ENCODE measurements at places on chromosomes 7 and 10.

DNA sequence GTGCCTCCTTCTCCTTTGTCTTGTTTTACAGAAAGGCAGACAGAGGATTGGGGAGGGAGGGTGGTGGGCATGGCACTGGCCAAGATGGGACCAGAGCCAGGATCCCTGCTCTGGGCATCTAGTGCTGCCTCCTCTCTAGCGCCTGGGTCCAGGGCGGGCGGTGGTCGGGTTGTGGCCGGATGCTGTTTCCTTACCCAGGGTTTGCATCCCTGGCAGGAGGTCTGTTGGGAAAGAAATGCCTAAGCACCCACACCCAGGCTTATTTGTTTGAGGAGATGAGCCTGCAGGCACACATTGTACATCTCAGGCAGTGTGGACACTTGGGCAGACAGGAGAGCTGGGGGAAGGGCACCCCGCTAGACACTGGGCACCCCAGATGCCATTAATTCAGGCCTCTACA is 102.3 kb upstream of the PCBD1 start:
- DNase-seq: no peak

DNA sequence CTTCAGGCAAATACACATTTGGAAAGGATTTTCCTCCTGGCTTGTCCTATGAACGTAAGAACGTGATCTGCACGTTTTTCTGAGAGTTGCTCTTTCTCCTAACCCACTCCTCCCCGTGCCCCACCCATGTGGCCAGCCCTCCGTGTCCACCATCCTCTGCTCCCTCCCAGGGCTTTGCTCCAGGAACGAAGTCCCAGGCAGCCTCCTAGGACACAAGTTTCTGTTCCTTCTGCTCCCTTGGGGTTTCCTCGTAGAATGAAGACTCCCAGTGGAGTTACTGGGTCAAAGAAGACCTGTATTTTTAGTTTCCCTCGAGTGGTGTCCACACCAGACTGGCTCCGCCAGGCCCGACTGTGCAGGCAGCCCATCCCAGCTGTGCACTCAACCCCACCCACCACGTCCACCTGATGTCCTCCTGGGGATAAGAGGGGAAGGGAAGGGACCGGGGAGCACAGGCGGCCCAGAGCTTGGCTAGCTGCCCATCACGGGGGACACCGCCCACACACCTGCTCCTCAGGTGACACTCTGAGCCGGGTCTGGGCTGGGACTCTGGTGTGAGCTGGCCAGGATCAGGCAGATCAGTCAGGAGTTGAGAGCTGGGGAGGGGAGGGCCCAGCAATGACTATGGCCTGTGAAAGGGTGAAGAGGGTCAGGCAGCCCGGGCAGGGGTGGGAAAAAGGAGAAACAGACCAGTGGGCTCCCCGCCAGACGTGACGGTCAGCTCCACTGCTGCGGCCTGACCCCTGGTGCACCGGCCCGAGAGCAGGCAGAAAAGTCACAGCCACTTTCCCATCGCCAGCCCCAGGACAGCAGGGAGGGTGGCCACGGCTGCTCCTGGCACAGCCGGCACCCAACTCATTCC is 54.3 kb upstream of the PPP2R2D start:
- DNase-seq: no peak

- DNase-seq: no peak
Measured at GRCh38 chr7:24751484-24751883, 5.8 kb downstream of the GSDME start.

DNA sequence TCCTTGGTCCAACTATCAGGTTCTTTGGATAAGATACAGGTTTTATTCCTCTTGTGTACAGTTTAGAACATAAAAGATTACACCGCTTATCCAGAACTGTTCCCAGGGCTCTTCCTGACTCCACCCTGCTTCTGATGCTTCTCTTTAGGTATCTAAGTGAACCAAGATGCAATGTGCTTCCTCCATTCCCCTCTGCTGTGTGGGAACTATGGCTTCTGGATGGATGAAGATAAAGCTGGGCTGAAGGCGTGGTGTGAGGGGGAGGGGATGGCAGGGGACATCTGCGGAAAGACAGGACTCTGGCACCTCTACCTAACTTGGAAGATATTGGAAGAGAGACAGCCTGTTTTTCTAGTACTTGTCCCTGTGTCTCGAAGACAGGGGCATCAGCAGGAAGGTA is 209.9 kb upstream of the TBX20 start:
- DNase-seq: no peak

- peak; percentile 51 for DNase-seq
Measured at GRCh38 chr7:104980841-104981671, 32.9 kb upstream of the KMT2E start.

DNA sequence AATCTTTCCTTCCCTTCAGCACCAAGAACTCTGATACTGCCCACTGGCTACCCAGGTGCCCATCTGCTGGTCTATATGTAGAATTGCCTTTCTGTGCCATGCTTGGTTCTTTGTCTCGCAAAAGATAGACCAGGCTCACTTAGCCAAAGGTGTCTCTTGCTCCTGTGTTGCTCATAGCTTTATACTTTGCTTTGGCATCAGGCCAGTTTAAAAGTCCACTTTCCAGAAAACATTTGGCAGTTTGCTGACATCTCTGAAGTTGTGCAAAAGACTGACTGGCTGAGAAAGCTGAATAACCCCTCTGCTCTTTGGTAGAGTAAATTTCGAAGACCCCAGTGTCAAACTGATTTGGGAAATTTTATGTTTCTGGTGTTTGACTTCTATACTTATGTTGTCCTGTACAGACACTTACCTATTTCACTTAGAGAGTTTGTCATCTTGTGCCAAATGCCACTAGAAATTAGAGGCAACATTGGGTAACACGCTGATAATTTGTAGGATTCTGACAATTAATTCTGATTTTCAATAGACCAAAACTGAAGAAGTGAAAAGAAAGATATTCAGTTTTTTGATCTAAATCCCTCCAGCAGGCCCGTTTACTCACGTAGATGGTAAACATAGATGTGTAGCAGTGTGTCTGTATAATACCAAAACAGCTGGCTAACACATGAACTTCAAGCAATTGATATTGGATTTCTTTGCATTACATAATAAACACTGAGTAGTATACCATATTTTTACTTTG is 91.1 kb downstream of the CPED1 start:
- peak; percentile 22 for DNase-seq

- DNase-seq: no peak
Measured at GRCh38 chr10:38146579-38147333, 52.6 kb downstream of the ZNF37A start.

GRCh38 chr7:94289071-94289470 is 105.6 kb upstream of the COL1A2 start:
- peak; percentile 90 for DNase-seq

DNA sequence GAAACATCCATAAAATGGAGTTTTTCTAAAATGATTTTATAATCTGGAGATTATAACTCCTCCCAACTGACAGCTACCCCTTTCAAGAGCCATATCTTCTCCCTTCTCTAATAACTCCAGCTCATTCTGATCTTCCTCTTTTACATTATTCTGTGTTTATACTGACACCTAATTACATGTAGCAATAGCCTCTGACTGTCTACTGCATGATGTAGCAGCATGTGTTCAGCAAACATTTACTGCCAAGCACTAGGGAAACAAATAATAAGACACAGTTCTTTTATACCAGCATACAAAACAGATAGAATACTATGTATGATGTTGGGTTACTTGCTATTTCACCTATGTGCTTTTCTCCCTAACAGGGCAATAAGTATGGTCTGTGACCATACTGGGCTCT is 20.7 kb downstream of the RBM28 start:
- DNase-seq: peak; percentile 9
